Left lobe of liver (tissue), 2 donors: ENCODE measurements at places on chromosomes 5 and 9.

DNA sequence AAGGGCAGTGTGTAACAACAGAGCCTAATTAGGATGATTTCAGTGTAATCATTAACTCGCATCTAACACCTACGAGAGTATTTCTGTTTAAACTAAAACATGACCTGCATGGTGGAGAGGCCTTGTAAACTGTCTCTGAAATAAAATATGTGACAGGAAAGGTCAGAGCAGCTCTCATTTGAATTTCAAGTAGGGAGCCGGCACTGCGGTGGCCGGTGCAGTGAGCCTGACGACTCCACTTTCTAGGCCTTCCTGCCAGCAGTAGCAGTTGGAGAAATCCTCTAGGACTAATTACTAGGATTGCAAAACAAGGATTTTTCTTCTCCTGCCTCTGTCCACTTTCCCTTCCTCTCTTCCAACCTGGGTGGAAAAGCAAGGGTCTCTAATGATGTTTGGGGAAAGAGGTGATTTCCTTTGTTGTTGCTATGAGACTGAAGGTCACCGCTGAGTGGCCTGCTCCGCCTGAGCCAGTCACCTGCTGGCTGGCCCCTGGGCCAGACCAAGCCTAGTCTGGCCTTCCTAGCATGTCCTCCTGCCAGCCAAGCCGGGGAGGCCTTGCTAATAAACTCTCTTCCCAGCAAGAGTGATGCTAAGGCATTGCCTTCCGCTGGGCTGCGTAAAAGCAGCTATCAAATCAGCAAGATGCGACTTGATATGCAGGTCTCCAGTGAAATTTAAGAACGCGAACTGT is 245.7 kb downstream of the PSAT1 start:
- DNase-seq: no peak

DNA sequence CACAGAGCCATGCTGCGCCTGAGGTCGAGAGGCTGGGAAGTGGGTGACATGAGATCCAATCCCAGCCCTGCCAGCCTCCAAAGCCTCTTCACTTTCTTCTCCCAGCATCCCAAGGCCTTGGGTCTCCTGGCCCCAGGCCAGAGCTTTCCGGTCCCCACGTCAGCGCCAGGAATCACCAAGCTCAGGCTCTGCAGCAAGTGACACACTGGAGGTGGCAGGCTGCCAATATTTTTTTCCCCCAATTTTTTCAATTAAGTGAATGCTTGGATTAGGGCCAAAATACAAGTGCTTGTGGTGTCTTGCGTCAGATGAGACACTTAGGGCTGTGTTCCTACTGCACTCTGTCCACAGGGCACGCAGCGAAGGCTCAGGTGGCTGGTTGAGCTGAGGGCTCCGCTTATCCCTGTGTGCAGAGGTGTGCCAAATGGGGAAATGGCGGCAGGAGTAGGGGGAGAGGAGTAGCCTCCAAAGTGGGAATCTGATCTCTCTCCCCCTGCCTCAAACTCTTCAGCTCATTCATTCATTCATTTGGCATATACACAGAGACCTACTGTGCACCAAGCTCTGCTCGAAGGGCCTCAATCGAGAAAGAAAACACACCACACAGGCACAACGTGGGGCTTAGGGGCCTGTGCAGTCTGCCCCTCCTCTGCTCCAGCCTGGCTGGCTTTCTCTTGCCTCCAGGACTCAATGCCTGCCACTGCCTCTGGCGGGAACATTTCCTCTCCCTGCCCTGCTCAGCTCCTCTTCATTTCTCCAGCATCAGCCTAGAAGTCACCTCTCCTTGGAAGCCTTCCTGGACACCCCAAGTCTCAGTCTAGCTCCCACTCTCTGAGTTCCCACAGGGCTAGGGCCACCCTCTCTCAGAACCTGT is 16.6 kb downstream of the SH3PXD2B start:
- DNase-seq: peak; percentile 59

DNA sequence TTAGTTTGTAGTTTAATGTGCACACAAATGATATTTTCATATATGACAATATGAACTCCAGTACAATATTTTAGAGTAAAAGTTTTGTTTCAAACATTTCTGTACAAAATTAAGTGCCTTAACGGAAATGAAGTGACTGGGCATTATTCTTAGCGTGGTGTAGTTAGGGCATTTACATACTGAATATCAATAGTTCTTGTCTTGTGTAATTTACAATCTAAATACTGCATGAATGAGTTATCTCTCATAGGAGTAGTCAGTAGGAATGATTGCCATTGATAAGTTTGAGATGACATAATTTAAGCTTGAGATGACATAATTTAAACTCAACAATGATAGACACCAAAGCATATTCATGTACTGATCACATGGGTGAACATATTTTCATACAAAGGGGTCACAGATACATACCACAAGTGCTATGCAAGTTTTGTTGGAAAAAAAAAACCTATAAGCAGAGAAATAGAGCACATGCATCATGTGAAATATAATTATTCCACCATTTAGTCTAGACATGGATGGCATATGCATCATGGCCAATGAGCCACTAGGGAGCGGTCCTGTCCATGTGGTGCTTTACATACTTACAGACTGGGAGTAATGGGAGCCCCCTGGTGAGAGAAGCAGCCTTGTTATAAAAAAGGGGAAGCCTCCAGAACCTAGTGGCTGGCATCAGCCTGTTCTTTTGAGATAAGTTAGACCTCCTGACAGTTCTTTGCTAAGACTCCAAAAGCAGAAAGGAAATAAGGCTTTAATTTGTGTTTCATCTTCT is 1523.9 kb downstream of the MAT2B start:
- no peak for DNase-seq

GRCh38 chr9:97602430-97602829 is 30.7 kb downstream of the TSTD2 start:
- DNase-seq: no peak

GRCh38 chr5:77946381-77947040 is 170.4 kb upstream of the TBCA start:
- no peak for DNase-seq

GRCh38 chr9:82593501-82593900 is 469.4 kb downstream of the RASEF start:
- DNase-seq: no peak

DNA sequence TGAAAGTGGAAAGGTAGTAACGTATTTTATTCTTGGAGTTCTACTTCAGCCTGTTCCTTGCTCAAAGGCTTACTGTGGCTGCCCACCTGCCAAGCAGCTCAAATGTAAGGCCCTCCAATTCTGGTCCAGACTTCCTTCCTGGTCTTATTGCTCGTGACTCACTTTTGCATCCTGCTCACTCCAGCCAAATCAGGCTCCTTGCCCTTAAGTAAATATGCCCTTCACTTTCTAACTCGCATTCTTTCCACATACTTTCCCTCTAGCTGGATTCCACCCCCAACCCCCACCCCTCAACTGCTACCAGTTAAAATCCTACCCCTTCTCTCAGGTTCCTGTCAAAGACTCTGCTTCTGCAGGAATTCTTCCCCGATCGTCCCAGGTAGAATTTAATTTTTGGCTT is 96.6 kb downstream of the GALNT10 start:
- DNase-seq: no peak

DNA sequence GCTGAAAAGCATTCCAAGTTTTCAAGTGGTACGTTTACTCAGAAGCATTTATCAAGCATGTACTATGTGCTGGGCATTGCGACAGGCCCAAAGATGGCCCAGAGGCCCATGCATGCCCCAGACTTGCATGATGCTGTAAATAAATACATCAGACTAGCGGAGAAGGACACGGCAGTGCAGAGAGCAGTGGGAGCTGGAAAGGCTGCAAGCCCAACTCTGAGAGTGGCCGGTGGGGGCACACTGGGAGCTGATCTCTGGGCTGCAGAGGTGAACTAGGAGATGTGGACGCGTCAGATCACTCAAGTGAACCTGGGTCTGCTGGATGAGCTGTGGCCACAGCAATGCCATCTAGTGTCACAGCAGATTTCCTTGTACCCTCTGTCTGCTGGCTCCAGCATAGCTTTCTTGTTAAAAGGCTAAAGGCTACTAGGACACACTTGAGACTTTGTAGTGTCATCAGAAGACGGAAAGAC is 246.9 kb downstream of the FANCC start:
- no peak for DNase-seq

- DNase-seq: no peak
Measured at GRCh38 chr9:136062657-136063439, 32.2 kb downstream of the NACC2 start.
